ENCODE measurements at places on chromosomes 5 and 9.

- no peak for DNase-seq
These were observed 76.9 kb downstream of the PIP5K1B start for GRCh38 chr9:68781928-68782327.

- no peak for DNase-seq
These were observed 12.6 kb downstream of the CAVIN4 start for GRCh38 chr9:100590481-100590880.

- DNase-seq: peak; percentile 29
These were observed 845 bp upstream of the NR4A3 start for GRCh38 chr9:99820685-99821395.

DNA sequence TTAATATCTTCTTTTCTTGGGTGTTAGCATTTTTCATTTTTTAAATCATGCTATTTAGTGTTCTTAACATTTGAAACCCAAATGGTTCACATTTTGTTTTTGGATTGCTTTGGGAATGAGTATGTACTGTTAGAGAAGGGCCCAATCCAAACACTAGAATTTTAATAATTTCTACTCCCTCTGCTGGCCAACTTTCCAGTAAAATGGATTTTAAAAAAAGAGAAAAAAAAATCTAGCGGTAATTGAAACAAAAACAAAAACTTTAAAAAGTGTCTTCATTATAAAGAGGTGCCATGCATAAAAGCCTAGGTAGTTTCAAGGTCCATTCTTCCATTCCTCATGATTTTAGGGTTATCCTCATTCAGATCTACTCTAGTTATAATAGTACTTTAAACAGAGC, 32.1 kb upstream of the RICTOR start:
- DNase-seq: no peak

- no peak for DNase-seq
These were observed 97.0 kb downstream of the PPARGC1B start for GRCh38 chr5:149827086-149827485.

GRCh38 chr9:68489646-68490045, 51.0 kb downstream of the TMEM252 start:
- no peak for DNase-seq

- no peak for DNase-seq
These were observed 31.0 kb upstream of the RNF38 start for GRCh38 chr9:36431078-36431477.

- DNase-seq: no peak
These were observed 28.7 kb upstream of the FNIP1 start for GRCh38 chr5:131825404-131826013.

DNA sequence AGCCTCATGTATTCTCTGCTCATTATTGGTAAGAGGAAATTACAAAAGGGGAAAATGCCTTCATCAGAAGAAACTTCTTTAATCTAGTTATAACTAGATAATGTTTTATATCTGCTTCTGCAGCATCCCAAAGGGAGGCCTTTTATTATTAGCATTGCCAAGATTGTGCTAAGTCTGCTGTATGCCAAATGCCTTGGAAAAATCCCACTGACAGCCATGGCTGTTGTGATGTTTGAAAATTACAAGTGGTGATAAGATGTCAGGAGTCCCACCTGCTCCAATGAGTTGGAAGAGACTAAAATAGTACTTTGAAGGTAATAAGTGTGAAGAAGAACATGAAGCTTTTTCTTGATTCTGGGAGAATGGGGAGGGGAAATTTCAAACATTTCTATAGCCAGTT, 345.0 kb downstream of the GABRB2 start:
- DNase-seq: no peak

DNA sequence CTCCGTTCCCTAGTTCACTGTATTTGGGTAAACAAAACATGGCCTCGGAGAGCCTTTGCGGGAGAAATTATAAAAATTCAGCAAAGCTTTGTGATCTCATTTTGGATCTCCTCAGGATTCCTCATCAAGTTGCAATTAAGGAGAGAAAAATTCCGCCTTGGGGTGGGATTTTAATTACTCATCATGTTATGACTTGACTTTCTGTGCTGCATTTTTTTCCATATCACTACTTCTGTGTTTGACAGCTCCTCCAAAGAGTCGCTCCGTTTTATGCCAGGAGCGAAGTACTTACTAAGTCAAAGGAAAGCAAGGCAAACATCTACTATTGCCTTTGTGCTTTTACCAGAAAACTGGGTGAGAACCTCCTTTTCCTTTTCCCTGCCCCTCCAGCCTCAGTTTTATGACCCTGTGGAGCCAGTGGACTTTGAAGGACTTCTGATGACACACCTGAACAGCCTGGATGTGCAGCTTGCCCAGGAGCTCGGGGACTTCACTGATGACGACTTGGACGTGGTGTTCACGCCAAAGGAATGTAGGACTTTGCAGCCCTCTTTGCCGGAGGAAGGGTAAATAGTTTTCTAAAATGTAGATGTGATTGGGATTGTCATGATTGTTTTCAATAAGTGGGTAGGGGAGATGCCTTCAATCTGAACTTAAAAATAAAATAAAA, 71.5 kb downstream of the DOCK8 start:
- DNase-seq: no peak

GRCh38 chr5:141714542-141715310, 32.7 kb upstream of the ARAP3 start:
- no peak for DNase-seq

DNA sequence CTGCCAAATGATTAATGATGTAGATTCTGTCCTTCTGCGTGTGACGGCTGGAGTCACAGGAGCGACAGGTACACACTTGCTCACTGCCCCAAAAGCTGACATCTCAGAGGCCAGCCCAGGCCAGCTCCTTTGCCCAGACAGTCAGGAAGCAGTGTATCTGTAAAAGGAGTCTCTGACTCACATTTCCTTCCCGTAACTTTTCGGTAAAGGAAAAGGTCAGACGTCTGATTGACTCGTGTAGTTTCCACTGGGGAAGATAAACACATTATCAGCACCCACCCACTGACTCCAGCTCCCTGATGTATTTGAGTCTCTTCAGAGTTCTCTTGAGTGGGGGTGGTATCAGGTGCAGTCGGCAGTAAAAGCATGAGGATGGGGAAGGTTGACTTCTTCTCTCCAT, 64.4 kb upstream of the WWC1 start:
- peak; percentile 37 for DNase-seq

GRCh38 chr9:11417782-11418181, 805.0 kb upstream of the PTPRD start:
- DNase-seq: no peak

- DNase-seq: no peak
These were observed 5.8 kb downstream of the NDUFS6 start for GRCh38 chr5:1806974-1807373.

GRCh38 chr5:127231118-127231517, 59.5 kb upstream of the MEGF10 start:
- no peak for DNase-seq

DNA sequence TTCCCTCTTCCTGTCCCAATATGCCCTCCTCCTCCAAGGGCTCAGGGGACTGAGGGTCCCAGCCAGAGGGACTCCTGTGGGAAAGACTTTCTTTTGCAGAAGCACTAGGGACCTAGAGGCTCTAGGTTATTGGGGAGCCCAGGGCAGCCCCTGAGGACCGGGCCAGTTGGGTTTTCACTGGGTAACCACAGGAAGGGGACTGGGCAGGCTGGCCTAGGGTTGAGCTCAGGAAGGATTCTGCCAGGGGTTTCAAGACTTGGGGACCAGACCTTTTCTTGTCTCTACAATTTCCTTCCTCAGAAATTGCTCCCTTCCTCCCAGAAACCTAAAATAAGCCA, 24.4 kb upstream of the HMCN2 start:
- no peak for DNase-seq

DNA sequence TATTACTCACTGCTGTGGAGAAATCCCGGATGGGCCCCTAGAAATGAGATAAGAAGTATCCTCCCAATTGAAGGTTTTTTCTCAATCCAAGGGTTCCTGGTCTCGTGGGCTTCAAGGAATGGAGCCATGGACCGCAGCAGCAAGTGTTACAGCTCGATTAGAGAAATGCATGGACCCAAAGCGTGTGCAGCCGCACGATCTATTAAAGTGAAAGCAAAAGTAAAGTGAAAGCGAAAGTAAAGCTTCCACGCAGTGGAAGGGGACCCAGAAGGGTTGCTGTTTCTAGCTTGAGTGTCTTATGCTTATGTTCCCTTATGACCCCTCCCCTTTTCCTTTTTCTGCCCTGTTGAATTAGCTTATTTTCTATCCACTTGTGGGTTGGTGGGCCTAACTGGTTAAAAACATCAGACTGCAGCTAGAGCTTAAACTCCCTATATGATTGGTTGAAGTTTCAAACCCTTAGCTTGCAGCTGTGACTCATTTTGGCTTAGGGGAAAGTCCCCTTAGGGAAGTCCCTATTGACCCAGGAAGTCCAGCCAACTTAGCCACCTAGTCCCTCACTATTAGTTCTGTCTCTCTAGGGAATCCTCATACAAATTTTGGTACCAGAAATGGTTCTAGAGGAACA, 1111.8 kb downstream of the TAF11L14 start:
- DNase-seq: no peak

GRCh38 chr5:16806711-16807546, 129.2 kb downstream of the MYO10 start:
- DNase-seq: no peak

DNA sequence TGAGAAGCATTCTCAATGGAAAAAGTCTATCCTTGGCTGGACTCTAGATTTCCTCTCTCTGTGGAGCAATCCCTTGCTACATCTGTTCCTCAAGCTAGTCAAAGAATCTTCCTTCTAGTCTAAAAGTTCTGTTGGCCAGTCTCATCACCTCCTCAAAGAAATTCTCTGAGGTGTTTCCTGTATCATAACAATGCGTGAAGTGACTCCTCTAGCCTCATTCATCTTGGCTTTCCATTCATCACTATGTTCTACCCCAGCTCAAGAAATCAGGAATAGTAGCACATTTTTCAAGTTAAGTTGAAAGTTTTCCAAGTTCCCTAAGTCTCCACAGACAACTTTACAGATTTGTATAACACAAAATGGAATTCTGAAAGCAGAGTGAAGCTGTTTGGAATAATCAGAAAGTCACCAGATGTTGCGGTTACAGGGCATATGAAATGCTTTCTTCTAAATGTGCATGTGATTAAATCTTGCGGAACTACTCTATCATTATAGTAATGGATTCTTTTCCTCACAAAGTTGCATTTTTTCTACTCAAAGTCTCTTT, 176.6 kb upstream of the FREM1 start:
- DNase-seq: no peak

DNA sequence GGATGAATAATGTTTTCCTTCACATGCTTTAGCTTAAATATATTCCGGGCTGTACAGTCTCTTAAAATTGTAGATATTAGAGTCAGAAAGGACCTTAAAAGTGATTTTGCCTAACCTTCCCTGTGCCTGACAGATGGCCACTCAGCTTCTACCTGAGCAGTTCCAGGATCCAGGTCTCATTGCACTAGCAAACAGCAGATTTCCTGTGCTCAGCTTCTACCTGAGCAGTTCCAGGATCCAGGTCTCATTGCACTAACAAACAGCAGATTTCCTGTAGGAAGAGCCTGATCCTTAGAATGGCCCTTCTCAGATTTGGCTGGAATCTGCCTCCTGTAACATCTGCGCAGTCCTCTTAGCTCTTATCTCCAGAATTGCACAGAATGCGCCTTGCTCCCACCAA, 219.8 kb downstream of the AOPEP start:
- no peak for DNase-seq

- no peak for DNase-seq
These were observed 384.6 kb downstream of the BRINP1 start for GRCh38 chr9:118984607-118985006.

GRCh38 chr9:123089790-123090189, 56.3 kb downstream of the GPR21 start:
- DNase-seq: no peak

- DNase-seq: no peak
These were observed 348.4 kb upstream of the SLC30A5 start for GRCh38 chr5:68745448-68745847.

DNA sequence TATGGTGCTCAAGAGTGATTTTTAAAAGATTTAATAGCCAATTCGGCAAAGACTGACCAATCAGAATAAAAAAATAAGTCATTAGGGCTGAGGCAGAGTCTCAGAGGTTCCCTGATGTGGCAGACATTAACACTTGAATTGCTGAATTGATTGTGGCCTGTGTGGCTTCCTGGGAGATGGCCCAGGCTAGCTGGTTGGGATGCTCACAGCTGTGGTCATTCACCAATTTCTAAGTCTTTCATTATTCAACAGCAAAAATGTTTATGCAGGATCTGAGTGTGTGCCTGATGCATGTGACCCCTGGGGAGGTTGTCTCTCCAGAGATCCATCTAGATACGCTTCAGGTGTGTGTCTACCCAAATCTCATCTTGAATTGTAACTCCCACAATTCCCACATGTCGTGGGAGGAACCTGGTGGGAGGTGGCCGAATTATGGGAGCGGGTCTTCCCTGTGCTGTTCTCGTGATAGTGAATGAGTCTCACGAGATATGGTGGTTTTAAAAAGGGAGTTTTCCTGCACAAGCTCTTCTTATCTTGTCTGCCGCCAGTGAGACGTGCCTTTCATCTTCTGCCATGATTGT, 632.6 kb upstream of the SEMA6A start:
- no peak for DNase-seq

GRCh38 chr9:95565982-95566381, 49.2 kb upstream of the PTCH1 start:
- DNase-seq: no peak

- no peak for DNase-seq
These were observed 175.9 kb upstream of the IZUMO3 start for GRCh38 chr9:24721621-24722020.

- no peak for DNase-seq
These were observed 400.0 kb downstream of the DEPDC1B start for GRCh38 chr5:60299944-60300343.

DNA sequence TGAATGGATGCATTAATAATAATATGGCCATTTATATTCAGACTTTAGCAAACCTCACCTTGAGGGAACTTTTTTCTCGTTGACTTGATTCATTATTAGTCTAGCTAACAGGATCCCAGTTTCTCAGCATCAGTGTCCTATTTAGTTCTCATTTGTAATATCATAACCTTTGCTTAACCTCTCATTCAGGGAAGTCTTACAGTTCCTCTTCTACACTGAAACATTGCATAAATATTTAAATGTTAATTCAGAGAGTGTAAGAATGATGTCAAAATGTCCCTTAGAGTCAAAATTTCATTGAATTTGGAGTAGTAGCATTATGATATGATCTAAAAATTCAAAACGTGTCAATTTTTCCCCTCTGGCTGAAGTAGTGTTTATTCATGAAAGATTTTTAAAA, 650.1 kb downstream of the EFNA5 start:
- DNase-seq: no peak

DNA sequence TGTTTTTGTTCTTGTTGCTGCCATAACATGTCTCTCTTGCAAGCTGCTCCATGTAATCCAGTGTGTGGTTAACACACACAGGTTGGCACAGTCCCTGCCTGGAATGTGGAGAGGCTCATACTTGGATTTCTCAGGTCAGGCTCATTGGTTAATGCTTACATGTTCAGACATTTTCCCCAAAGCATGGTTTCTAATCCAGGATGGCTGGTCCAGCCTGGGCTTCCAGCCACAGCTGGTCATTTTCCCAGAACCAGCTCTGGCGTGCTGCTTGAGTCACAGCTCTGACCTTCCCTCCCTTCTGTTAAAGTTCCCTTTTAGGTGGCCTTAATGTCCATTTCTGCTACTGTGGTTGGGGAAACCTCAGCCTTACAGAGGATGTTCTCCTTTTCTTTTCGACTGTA, 294.3 kb downstream of the TAF11L14 start:
- no peak for DNase-seq

GRCh38 chr5:26482810-26483375, 555.5 kb downstream of the CDH9 start:
- DNase-seq: no peak

GRCh38 chr5:132714456-132715307, 22.7 kb downstream of the KIF3A start:
- no peak for DNase-seq

Measured in glomerular endothelial cell (primary cell).